Left ventricle myocardium superior (tissue), 1 donor: ENCODE measurements at places on chromosomes 3 and 15.

DNA sequence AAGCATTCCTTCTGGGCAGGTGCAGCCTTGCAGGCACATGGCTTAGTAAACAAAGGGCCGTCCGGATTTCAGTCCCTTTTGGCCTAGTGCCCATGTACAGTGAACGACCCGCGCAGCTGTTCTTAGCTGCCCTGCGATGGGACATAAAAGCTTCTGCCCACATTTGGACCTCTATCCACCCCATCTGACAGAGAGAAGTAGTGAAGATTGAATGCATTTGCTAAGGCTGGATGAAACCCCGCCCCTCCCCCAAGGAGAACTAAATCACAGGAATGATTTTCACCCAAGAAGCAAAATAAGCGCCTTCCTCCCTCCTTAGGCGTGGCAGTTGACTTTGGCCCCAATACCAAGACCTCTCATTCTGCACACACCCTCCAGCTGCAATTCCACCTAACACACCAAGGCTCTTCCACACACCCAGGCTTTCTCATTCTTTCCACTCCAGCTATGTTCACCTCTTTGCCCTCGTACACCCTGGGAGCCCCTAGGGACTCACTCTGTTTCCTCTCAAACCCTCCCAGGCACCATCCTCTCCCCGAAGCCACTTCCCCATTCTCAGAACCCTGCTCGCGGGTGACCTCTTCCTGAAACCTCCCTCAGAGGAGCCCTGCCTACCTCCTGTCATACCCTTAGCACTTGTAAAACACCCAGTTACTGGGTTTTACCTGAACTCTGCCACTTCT is 14.1 kb upstream of the HRH1 start:
- peak; percentile 36 for DNase-seq

GRCh38 chr3:113625834-113626233 is 70.6 kb downstream of the USF3 start:
- peak; percentile 38 for DNase-seq

- no peak for DNase-seq
Observed at GRCh38 chr15:38758043-38758442, 193.4 kb upstream of the RASGRP1 start.

DNA sequence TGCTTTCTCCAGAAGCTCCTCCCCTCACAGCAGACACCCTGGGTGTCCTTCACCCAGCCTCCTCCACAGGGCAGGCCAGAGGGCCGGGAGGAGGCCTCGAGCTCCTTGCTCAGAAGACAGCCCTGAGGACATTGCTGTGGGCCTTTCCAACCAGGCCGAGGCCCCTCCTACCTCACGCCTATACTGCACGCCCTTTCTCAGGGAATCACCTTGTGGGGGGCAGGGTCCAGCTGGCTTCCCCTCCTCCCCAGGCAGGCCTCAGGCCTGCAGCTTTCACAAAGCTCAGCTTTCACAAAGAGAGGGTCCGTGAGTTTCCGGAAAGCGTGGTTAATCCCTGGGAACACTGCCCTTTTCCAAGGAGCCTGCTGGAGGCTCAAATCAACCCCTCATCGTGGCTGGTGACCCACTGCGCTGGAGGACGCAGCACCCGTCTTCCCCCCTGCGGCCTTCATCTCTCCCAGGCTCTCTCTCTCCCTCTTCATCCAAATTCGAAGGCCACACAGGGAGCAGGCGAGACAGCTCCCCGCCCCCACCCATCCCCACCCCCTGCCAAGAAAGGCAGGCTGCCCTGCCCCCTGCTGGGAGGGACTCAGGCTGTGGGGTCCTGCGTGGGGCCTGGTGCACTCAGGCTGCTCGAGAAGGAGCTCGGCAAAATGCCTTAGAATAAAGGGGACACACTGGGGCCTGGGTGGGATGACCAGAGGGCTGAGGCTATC is 79.4 kb downstream of the OCA2 start:
- DNase-seq = no peak

DNA sequence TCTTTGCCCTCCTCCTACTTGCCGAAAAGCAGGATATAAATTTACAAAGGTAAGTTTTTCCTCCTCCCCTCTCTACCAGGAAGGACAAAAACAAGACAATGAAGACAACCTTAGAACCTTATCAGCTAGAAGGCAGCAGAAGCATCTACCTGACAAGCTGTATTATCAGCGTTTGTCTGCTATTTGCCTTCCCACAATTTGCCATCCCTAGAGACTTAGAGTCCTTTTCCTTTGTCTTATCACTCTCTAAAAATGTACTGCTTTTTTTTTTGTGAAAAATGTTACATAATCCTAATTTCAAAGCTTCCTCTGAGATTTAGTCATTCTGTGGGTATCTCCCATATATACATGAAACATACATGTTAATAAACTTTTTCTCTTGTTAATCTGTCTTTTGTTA is 176.9 kb upstream of the PROK2 start:
- no peak for DNase-seq

DNA sequence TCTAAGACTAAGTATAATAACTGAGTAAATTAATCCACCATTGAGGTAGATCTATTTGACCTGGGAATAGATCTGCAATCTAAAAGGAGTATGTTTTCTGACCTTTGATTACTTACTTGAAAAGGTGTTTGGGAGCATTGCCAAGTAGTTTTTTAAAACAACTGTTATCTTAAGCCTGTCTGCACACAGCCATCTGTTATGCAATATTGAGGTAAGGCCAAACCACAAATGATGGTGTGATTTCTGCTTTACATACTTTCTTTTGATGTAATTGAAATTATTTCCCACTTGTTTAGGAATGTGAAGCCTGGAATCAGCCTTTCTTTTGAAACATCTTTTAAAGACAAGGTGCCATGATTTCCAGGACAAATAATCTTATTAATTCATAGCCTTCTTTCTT is 274.0 kb downstream of the BBX start:
- DNase-seq = no peak
